ENCODE measurements at places on chromosomes 6 and 20.

DNA sequence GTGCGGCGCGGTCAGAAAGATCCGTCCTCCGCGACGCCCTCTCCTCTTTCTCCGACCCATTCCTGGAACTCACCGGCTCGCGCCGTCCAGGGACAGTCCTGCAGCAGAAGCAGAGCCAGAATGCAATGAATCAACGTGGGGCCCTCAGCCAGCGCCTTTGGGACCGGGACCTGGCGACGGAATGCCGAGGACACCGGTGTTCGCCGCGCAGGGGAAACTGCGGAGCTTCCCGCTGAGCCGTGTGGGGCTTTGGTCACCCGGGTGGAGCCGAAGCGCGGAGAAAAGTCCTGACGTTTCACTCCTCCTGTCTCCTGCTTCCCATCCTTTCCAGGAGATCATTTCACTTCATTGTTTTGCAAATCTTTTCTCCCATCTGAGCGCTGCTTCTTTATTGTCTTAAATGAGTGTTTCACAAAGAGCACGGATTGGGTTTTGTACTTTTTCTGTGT lies 26.5 kb downstream of the ULBP1 start:
- no peak for DNase-seq

DNA sequence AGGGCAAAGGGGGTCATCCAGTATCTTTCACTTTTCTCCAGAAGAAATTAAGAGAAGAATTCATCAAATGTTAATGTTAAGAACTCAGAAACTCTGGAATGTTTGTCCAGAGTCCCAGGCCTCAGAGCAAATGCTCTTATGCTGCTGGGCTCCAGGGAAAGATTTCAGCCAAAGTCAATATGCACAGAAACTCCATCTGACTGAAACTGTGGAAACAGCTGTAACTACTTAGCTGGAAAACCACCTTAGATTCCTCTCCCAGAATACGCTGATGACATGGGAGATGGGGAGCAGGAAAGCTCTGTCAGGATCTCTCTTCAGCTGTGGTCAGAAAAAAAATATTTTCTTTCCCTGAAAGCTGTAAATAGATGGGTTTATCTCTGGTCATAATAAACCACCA lies 559.6 kb downstream of the RFPL4B start:
- no peak for DNase-seq

- DNase-seq, result peak; percentile 51
These were observed 31.6 kb upstream of the MANEA start for GRCh38 chr6:95545686-95546085.

DNA sequence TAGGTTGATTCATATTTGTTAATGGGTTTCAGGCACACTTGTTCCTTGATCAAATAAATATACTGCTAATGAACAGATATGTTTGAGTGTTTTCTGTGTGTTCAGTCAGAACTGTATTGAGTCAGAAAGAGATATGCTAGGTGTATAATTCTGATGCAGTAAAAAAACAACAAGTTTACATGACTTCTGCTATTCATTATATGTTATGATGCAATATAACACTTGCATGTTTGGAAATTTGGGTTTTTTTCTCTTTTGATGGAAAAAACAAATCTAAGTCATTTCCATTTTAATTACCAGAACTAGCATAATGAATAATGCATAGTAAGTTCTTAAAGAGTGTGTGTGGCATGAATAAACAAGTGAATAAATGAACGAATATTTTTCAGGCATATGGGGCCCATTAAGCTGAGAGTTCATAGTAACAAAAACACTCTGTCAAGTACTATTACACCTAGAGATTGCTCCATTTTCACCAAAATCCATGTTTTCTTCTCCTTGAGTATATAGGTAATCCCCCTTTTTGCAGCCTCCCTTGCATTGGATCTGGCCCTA lies 208.3 kb upstream of the NT5E start:
- DNase-seq, result no peak

DNA sequence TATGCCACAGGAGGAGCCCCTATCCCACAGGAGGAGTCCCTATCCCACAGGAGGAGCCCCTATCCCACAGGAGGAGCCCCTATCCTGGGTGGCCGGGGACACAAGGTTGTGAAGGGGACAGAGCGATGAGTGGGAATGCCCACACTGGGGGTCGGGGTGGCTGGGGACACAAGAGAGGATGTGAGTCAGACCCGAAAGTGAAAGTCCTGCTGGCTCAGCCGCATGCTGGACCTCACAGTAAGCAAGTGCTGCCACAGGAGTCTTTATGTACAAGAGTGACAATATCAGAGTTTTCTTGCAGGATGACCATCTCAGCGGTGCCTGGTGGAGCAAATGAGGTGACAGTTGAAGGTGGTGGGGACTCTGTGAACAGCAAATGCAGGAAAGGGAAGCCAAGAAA lies 93.7 kb downstream of the PSMB1 start:
- no peak for DNase-seq

DNA sequence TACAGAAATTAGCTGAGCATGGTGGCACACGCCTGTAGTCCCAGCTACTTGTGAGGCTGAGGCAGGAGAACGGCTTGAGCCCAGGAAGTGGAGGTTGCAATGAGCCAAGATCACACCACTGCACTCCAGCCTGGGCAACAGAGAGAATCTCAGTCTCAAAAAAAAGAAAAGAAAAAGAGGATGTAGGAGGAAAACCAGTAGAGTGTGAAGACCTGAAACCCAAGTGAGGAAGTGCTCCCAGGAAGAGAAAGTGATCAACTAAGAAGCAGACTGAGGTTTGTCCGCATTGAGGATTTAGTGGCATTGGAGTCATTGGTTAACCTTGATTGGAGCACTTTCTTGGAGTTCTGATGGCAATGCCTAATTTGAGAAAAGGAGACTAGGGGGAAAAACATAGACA lies 20.6 kb upstream of the TASP1 start:
- DNase-seq, result no peak

DNA sequence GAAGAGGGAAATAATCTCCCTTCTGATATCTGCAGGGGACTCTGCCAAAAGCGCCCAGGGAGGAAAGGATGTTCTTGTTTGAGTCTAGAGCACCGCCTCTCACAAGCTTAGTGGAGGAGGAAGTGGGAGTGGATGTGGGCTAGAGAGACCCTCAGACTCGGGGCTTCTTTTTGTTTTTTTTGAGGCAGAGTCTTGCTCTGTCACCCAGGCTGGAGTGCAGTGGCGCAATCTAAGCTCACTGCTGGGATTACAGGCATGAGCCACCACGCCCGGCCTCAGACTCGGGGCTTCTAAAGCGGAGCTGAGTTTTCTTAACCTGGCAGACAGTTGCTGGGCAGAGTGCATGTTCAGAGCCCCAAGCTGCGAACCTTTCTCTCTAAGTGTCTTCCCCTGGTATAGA lies 310.8 kb downstream of the BMP7 start:
- DNase-seq, result no peak

DNA sequence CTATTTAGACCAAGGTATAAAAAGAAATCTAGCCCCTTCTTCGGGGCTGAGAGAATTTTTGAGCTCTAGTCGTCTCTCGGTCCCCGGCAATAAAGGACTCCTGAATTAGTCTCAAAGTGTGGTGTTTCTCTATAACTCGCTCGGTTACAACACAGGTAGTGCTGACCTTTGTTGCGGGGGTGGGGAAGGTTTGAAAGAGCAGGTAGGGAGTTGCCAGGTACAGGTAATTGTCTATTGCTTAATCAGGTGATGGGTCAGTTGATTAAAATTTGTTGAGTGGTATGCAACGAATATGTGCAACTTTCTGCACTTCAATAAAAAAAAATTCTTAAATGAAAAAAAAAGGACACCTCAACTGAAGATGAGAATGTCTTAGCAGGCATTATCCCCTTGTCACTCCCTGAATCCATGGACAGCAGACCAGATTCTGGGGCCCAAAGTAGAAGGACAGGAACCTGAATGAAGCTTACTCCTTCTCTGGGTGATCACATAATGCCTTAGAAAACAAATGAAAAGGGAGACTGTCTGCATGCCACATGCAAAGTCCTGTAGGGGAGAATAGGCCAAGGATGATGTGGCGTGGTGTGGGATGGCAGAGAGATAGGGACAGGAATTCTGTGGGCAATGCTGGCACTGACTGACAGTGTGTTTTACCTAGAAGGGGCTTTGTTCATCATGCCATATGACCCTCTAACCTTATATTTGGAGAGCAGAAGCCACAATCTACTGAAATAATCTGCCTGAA lies 157.6 kb upstream of the OLIG3 start:
- DNase-seq, result no peak

GRCh38 chr6:90062667-90063066 lies 168.4 kb downstream of the GJA10 start:
- DNase-seq, result no peak

DNA sequence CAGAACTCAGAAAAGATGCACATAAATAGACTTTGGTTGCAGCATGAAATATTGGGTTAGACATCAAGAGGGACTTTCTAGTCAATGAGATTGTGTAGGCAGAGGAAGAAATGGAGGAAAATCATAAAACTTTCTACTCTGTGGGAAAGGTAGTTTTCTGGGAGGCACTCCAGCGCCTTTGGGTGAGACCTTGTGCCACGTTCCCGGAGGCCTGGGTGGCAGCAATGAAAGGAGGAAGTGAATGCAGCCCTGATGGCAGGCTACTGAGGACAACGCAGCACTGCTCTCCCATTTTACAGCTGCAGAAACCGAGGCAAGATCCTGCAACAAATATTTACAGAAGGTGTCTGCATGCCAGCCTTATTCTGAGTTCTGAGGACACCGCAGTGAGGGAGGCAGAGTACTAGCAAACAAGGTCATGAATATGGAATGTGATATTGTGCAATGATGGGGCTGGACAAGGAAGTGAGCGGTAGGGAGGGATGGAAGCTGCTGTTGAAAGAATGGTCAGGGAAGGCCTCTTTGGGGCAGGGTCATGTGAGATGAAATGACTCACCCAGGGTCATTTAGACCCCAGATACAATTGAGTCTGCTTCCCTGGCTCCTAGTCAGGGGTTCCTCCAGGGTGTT lies 159.1 kb downstream of the TFAP2C start:
- no peak for DNase-seq

DNA sequence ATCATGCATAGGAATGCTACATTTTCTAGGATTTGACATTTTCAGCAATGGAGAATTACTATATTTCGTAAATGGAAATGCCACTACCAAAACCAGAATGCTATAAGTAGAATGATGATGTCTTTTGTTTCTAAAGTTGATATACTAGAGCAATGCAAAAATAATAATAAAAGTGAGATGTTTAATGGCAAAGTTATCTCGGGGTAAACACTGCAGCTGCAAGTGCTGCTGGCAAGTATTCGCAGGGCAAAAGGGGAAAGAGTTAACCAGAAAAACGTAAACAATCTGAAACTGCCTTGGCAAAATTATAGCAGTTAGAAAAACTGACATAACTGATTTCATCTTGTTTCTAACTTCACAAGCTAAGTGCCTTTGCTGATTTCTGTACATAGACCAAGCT lies 45.5 kb upstream of the FILIP1 start:
- DNase-seq, result no peak

GRCh38 chr6:13527671-13528056 lies 40.3 kb upstream of the GFOD1 start:
- no peak for DNase-seq

GRCh38 chr6:1614448-1615150 lies 4.9 kb downstream of the FOXC1 start:
- DNase-seq, result no peak

- DNase-seq, result no peak
These were observed 86.9 kb downstream of the SH3BGRL2 start for GRCh38 chr6:79717989-79718388.

- no peak for DNase-seq
These were observed 84.7 kb downstream of the PRSS35 start for GRCh38 chr6:83597051-83597450.

GRCh38 chr6:142255785-142256184 lies 46.0 kb upstream of the ADGRG6 start:
- no peak for DNase-seq

DNA sequence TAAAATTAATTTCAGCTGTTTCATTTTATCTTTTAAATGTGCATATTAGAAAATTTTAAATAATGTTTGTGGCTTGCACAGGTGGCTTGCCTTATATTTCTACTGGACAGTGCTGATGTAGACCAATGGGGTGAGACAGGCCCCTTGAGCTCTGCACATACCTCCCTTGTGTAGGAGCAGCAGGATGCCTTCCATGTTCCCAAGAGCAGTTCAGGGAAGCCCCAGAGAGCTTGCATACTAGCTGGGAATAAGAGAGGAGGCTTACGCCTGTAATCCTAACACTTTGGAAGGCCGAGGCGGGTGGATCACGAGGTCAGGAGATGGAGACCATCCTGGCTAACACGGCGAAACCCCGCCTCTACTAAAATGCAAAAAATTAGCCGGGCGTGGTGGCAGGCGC lies 61.4 kb downstream of the RFPL4B start:
- no peak for DNase-seq

DNA sequence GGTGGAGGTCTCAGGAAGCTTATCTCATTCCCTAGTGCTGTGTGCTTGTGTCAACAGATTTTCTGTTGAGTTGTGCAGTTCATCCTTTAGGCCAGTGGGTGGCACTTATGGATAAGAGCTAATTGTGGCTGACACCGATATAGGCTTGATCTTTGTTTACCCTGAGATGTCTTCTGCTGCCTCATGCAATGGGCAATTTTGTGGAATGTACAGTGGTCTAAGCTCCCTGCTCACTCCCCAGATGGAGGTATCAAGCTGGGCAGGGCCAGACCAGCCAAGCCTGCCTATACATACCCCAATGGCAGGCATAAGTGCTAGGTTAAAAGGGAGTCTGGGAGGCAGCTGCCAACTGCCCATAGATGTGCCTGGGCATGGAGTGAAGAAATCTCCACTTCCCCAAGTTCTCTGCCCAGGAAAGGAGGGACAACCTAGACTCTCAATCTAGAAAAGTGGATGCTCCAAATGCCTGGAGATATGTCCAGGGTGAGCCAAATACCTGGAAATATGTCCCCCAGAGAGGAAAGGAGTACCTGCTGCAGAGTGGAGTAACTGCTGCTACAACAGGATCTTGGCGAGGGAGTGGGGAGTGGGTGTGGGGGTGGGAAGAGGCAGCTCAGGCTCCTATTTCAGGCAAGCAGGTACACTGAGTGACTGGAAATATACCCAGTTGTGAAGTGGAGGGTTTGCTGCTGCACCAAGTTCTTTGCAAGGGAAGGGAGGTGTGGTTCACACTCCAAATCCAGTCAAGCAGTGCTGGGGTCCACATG lies 53.2 kb upstream of the ARG1 start:
- no peak for DNase-seq

DNA sequence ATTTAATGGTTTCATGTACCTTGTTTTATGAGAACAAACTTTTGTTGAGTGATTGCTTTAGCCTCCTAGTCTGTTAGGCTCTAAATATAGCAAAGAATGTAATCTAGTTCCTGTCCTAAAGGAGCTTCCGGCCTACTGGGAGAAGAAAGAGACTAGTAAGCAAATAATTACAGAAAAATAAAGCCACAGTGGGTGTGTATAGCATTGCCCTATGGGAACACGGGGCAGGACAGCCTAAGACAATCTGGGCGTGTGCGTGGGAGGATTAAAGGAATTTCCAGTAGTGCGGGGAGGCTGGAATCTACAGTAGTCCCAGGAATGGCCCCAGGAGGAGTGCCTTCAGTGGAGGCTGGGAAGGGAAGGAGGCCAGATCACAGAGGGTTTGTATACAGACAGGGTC lies 98.1 kb upstream of the AKAP12 start:
- DNase-seq, result no peak

GRCh38 chr20:25053255-25054031 lies 4.5 kb downstream of the ACSS1 start:
- DNase-seq, result no peak

Measured in NCI-H1436 (cell line).